Activated CD4-positive, alpha-beta T cell treated with anti-CD3 and anti-CD28 coated beads, Interleukin-2, amount 50 U/mL, for 16 hours (primary cell): ENCODE measurements at places on chromosomes 12 and 14.

GRCh38 chr12:11786638-11787365, 137.3 kb downstream of the ETV6 start:
- DNase-seq, result no peak

GRCh38 chr12:128852026-128852698, 1.1 kb upstream of the GLT1D1 start:
- no peak for DNase-seq

DNA sequence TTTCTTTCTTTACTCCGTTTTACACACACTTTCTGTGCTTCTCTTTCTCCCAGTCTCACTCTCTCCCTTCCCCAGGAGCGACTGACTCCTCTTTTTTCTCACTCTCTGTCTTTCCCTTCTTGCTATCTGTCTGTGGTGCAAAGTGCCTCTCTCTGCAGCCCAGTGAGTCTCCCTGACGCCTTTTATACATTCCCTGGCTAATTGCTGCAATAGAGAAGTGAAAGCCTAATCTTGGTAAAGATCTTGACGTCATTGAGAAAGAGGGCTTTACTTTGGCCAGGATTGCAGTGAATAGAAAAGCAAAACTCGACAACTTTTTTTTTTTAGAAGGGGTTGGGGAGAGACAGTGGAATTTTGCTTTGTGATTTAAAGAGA, 706 bp upstream of the DIO2 start:
- DNase-seq, result no peak

- no peak for DNase-seq
Observed at GRCh38 chr12:54300225-54300731, 537 bp downstream of the NFE2 start.

DNA sequence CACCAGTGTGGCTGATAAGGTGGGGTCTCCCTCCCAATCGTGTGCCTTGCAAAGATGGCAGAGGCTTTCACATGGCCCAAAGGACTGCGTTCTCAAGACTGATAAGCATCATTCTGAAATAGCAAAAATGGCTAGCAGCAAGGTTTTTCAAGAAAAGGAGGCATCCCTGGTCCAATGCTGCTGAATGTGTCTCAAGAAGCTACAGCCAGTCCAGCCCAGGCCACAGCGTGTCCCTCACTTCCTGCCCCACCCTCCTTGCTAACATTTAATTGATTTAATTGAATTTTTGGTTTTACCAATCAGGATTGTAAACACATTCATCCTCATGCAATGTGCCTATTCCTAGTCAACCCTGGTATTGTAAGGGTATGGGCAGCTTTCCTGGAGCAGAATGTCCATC, 55.9 kb downstream of the C14orf132 start:
- no peak for DNase-seq
